ENCODE measurements at places on chromosomes 7 and 10.
A peak's percentile ranks its signal among the peaks of the same experiment; 100 is the strongest.

- DNase-seq, result no peak
Measured at GRCh38 chr7:132618956-132619305, 42.7 kb upstream of the PLXNA4 start.

DNA sequence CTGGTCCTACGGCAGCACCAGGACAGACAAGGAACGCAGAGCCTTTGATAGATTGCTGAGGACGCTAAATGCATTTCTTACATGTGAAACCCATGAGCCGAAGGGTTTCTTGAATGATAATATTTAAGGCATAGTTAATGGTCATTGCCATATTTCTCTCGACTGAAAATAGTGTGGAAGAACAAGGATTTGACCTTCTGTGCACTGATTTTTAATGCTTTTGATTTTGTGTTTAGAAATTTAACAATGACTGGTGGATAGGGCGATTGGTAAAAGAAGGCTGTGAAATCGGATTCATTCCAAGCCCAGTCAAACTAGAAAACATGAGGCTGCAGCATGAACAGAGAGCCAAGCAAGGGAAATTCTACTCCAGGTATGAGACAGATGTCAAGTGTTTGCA lies 150.8 kb downstream of the NSUN6 start:
- DNase-seq, result no peak

- DNase-seq, result no peak
Measured at GRCh38 chr10:80144067-80144695, 11.7 kb downstream of the PLAC9 start.

DNA sequence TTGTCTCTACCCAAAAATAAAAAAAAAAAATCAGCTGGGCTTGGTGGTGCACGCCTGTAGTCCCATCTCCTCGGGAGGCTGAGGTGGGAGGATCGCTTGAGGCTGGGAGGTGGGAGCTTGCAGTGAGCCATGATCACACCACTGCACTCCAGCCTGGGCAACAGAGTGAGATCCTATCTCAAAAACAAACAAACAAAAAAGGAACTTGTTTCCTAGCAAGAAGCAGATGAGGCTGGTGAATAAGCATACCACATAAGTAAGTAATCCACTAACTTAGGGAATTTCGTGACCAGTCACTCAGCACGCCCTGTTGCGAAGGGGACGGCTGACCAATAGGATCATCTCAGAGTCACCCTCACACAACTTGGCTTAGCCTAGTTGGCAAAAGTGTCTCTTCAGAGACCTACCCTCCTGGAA lies 64.6 kb downstream of the CUX1 start:
- DNase-seq, result no peak

- no peak for DNase-seq
Measured at GRCh38 chr7:1940402-1940786, 270.3 kb downstream of the ELFN1 start.

DNA sequence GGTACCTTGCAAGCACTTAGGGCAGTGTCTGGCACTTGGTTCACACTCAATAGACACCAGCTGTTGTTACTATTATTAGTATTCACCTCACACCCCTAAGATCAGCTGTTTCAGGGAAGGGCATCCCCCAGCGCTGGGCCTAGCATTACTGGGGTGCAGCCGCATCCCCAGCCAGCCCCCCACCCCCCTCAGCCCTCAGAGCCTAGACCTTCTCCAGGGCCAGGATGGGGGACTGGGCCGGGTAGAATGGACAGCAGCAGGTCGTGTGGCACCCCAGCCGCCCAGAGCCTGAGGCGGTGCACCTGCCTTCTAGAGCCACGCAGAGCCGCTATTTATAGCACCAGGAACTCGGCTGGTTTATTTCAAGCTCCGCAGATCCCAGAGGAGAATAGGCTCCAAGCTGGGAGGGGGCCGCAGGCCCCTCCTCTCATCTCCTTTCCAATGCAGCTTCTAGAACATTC lies 60.5 kb downstream of the GTF2IRD1 start:
- DNase-seq, result no peak

- DNase-seq, result no peak
Measured at GRCh38 chr10:44959247-44960087, at the start of gene RASSF4. Gene RASSF4 (plus strand): TSS chr10:44959802. CDS start chr10:44970203, 10,401 bp downstream.

GRCh38 chr7:128933180-128933891 lies 4.4 kb upstream of the IRF5 start:
- DNase-seq, result no peak

GRCh38 chr10:30114401-30114800 lies 55.0 kb upstream of the JCAD start:
- no peak for DNase-seq

GRCh38 chr10:10626734-10627133 lies 390.9 kb upstream of the CELF2 start:
- DNase-seq, result no peak

- DNase-seq, result no peak
Measured at GRCh38 chr10:113920875-113921274, 66.4 kb downstream of the NHLRC2 start.

- no peak for DNase-seq
Measured at GRCh38 chr10:132392811-132393694, 3.9 kb upstream of the PWWP2B start.

GRCh38 chr7:95404316-95404865 lies 8.2 kb upstream of the PON3 start:
- no peak for DNase-seq

DNA sequence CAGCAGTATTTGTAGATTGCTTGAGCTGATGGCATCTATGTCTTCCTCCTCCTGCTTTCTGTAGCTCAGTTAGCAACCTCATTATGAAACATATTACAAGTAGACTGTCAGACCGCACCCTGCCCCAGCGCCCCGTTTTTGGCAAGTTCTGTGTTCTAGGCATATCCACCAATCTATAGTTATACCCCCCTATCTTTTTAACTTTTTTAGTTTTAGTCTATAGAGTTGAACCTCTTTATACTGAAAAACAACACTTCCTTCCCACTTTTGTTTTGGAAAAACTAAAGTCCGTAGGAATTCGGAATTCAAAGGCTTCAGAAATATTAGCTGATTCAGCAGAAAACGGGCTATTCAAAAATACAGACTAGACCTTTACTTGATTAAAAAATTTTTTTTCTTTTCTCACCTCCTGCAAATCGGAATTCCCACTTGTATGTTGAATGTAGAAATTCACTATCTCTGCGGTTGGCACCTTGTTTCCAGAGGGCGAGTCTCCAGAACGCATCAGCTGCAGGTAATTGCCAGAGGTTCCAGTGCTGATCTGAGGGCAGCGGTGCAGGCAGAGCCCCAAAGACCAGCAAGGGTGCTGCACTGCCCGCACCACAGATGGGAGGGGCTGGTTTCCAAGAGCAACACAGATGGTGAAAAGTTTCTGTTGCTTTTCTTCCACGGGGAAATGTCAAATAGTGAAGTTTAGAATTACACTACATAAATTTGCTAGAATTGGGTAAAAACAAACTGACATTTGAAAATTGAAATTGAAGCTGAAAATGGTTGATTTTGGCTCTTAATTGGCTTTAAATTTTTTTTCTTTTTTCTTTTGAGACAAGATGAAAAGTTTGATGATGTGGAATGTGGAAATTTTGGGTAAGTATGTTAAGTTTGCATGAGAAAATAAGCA lies 2.2 kb upstream of the FZD8 start:
- DNase-seq, result no peak

DNA sequence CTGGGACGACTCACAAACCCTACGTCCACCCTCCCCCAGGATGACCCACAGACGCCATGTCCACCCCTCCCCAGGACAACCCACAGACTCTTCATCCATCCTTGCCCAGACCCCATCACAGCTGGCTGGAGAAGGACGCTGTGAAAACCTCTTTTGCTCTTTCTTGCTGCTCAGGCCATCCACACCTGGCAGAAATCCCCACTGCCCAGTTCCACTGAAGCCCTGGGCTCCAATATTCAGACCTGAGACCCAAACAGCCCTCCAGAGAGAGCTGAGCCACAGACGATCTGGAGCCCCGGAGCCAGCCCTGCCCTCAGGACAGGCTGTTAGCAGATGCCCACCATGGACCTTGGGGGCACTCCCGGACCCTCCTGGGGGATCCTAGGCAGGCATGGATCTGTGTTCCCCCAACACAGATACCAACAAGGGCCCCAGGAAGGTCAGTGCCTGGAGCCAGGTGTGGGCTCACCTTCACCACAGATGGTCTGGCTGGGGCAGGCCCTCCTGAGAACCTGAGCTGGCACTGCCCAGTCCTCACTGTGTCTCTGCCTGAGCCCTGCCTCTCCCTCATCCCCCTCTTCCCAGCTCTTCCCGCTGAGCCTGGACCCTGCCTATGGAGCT lies 226.2 kb downstream of the PTPRN2 start:
- DNase-seq, result no peak

DNA sequence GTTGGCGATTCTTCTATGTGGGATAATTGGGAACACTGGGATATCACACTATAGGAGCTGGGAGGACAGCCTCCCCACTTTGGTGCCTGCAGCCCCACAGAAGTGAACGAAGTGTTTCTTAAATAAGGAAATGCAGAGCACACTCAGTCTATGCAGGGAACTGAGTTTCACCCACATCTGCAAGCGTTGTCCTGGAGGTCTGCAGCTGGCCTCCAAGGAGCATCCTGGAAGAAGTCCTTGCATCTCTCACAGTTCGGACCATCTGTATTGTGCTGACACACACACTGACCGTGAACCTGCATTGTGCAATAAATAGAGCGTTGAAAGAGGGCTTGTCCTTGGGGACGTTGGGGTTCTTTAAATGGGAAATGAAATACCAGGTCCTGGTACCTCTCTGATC lies 25.8 kb downstream of the LAMB4 start:
- DNase-seq, result no peak

DNA sequence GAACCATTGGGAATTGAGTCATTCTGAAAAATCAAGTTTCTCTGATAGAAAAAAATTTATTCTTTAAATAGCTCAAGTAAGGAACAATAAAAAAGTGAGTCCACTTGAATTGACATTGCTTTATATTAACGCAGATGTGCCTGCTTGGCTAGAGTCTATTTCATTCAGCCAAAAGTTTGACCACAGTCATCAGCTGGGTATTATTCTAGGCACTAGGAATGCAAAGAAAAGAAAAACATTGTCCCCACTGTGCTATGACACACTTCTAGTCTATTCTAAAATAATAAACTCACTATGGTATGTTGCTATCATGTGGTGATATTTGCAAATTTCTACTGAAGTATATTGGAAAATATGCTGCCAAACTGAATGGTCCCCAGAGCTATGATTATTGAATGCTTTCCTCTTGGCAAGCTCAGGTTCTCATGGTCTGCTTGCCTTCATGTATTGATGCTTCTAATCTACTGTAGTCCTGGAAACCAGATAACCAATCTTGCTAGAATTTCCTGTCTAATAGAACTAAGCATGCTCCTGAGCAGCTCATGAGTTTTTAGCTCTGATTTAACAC lies 8.3 kb downstream of the SFRP4 start:
- DNase-seq, result no peak

DNA sequence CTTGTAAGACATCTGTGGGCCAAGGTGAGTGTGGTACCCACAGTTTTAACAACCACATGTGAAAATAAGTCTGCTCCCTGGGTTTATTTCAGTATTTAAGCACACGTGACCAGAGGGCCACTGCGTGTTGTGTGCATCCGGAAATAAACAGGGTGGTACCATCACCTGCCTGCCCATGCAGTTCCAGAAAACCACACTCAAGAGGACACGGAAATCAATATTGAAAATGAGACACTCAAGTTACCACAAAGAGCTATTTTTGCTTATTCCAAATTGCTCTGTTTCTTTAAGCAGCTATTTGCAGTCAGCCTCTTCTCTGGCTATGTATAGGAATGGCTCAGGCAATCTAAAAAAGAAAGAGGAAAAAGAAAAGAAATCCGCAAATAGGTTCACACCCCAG lies 71.8 kb upstream of the LOXL4 start:
- DNase-seq, result no peak

DNA sequence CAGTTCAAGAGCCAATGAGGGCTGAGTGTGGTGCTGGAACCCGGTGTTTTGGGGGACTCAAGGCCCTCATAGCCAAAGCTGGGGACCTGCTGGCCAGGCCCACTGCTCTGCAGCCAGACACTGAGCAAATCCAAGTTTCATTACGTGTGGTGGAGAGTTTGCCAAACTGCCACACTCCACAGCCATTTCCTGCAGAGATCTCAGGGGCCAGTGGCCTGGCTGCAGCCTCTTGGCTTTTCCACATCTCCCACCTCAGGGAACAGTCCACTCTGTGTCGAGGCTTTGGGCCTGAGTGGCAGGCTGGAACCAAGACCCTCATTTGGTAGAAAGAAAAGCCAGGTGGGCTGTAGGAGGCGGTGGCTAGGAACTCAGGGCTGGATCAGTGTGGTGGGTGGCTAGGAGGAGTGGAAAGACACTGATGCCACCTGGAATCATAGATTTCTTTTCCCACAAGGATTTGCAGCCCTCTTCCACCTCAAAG lies 3.2 kb downstream of the HOXA11 start:
- DNase-seq, result no peak

DNA sequence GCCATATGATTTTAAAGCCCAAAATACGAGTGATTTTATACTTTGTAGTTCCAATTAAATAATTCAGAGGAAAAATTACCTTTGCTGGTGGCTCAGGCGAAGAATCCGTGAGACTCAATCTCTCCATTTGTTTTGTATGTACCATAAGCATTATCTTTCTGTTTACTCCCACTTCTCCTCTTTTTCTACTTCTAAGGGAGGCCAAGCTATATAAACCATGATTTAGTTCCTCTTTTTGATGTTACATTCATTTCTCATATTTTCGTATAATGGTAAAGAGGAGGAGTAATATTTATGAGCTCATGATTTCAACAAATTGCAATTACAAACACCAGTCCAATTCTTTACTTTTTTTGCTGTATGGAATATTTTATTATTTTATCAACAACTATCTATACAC lies 50.6 kb upstream of the TES start:
- no peak for DNase-seq

DNA sequence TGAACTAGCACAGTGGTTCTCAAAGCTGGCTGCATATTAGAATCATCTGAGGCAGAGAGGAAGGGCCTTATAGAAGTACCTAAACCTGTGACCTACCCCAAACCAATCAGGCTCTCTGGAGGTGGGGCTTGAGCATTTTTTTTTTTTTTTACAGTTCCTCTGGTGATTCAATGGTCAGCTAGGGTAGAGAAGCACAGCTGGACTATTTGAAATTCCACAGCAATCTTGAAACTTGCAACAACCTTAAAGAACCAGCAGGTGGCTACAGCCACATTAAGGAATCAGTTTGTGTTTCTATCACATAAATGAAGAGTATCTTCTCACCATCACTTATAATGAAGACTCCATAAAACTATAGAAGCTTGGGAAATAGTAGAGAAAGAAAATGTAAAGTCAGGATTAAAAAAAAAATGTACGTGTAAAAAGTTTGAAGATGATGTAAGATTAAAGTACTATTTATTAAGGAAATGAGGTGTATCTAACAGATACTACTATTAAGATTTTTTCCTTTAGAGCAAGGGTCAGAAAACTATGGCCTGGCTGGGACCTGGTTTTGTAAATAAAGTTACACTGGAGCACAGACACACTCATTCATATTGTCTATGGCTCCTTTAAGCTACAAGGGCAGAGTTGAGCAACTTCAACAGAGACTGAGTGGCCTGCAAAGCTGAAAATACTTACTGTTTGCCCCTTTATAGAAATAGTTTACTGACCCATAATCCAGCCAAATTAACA lies 3.8 kb downstream of the RTKN2 start:
- peak; percentile 62 for DNase-seq
